Upper lobe of right lung (tissue), 1 donor: ENCODE measurements at places on chromosomes 1 and 21.

DNA sequence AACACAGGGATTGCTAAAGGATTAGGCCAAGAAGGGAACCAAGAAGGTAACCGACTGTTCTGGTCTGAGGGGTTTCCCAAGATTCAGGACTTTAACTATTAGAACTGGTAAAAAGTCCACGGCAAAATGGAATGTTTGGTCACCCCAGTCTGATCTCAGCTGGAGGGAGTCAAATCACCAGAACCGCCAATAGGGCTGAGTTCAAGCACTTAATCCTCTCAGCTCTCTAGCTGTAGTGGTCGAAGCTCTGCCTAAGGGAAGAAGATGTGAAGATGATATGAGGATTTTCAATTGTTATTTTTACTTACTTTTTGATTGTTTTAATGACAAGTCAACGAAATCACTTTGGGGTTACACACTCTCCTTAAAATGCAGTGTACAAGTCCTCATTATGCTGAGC is 29.1 kb downstream of the F5 start:
- DNase-seq, result no peak

DNA sequence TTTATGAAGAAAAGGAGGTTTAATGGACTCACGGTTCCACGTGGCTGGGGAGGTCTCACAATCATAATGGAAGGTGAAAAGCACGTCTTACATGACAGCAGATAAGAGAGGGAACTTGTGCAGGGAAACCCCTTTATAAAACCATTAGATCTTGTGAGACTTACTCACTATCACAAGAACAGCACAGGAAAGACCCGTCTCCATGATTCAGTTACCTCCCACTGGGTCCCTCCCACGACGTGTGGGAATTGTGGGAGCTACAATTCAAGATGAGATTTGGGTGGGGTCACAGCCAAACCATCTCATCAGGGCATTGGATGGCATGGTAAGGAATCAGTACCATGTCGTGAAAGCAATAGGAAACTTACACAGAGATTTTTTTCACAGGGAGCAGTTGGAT is 63.1 kb downstream of the MTR start:
- no peak for DNase-seq

DNA sequence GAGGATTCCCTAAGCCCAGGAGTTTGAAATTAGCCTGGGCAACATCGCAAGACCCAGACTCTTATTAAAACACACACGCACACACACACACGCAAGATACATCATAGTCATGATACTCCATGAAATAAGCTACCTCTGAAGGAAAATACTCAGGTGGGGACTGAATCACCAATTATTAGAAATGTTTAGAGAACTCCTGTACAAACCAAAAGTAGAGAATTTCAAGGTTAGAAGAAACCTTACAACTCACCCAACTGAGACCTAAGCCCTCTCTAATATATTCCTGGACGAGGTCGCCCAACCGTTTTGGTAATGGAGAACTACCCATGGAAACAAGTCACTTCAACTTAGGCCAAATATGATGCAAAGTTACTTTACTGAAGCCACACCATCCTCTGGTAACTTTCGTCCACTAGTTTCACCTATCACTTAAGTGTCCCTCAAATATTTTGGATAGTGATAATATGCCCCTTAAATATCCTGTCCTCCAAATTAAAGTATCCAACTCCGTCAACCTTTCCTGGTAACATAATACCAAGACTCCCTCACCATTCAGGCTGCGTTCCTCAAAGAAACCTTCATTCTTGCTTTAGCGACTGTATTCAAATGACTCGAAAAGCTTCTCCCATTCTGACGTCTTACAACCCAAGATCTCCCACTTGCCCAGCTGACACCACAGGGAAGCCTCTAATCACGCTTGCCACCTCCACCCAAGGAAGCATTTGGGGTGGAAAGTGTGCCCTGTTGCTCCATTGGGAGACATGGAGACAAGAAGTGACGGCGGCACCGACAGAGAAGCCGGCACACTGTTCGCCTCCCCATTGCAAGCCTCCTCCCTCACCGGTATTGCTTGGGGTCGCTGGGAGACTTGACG is 856 bp downstream of the NRDC start:
- DNase-seq, result peak; percentile 64

DNA sequence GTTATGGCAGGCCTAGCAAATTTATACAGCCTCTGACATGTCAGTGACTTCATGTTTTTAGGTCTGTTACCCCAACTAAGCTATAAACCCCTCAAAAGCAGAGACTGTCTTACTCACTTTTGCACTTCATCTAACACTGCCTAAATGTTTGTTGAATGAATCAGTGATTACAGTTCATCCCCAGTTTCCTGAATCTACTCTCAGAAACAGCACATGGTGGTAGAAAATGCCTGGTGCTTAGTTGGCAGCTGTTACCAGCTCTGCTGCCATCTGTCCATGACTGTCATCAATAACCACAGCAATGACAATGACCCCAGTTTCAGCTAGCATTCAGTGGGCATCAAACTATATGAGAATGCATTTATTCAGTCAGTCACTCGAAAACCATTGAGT is 110.5 kb upstream of the SERBP1 start:
- no peak for DNase-seq

DNA sequence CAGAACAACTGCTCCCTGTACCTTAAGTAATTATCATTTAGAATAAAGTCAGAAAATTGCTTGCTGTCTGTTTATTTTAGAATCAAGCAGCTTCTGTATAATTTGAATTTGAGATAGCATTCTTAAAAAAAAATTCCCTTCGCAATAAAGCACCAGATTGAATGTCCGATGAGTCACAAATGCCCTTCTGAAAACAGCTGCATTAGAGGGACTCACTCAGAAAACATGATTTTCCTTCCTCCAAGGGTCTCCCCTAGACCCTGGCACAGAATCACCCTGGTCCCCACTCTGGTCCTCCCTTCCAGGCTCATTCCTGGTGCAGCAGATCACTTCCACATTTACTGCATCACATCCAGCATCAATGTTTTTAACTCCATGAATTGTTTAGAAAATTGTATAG is 471.1 kb upstream of the VAMP3 start:
- no peak for DNase-seq

DNA sequence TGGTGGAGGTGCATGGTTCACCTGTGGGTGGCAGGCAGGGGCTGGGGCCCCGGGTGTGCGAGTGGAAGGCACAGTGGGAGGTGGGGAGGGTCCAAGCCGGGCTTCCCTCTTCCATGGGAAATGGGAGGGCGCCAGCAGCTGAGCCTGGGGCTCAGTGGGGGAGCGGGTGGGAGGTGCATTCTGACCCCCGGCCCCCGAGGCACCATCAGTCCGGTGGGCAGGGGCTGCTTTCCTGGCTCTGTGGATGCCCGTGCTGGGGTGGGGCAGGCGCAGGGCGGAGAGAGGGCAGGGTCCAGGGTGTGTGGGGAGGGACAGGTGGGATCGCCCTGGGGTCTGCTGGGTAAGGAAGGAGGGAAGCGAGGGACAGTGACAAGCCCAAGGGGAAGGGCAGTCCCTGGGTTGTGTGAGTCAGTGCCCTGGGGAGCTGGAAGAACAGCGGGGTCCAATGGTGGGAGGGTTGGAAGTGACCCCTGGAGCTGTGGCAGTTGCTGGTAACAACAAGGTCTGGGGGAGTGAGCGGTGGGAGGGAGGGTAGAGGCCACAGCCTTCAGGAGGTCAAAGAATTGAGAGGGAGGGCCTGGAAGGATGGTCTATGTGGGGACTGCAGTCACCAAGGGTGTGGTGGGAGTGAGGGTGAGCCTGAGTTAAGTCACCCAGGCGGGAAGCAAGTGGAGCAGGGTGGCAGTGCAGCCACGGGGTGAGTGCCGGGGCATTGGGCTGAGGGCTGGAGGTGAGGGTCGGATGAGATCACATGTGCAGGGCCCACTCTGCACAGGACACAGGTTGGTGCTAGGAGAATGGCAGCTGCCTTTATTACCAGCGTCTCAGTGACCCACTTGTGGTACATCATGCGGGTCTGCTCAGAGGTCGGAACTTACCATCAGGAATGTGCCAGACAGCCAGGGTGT is 29.6 kb downstream of the LHX4 start:
- no peak for DNase-seq

- no peak for DNase-seq
Observed at GRCh38 chr1:193265716-193266115, 79.3 kb upstream of the B3GALT2 start.

DNA sequence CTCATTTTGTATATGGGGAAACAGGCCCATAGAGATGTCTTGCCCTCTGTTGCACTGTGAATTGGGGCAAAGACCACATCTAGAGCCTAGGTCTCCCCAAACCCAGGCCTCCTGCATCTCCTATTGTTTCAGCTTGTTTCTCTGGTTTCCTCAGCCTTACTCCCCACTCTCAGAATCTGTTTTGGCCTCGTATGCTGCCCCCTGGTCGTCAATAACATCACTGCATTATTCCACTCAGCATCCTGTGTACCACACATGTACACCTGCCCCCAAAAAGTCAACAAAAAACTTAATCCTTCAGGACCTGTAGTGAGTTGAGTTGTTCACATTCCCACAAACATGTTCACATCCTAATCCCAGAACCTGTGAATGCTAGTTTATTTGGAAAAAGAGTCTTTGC is 184.8 kb downstream of the BRINP2 start:
- DNase-seq, result no peak

DNA sequence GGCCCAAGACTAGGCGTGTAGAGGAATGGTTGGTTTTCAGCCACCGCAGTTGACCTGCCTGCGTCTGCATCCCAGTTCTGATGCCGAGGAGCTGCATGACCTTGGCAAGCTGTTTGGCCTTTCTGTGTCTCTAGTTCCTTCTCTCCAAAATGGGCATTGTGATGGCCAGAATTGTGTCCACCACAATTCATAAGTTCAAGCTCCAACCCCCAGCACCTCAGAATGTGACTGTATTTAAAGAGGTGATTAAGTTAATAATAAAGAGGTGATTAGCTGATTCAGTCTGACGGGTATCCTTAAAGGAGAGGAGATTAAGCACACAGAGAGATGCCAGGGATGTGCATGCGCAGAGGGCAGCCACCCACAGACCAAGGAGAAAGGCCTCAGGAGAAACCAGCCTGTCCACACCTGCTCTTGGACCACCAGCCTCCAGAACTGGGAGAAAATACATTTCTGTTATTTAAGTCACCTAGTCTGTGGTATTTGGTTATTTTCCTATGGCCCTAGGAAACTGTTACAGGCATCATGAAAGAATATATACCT is 28.5 kb downstream of the MAB21L3 start:
- DNase-seq, result no peak

DNA sequence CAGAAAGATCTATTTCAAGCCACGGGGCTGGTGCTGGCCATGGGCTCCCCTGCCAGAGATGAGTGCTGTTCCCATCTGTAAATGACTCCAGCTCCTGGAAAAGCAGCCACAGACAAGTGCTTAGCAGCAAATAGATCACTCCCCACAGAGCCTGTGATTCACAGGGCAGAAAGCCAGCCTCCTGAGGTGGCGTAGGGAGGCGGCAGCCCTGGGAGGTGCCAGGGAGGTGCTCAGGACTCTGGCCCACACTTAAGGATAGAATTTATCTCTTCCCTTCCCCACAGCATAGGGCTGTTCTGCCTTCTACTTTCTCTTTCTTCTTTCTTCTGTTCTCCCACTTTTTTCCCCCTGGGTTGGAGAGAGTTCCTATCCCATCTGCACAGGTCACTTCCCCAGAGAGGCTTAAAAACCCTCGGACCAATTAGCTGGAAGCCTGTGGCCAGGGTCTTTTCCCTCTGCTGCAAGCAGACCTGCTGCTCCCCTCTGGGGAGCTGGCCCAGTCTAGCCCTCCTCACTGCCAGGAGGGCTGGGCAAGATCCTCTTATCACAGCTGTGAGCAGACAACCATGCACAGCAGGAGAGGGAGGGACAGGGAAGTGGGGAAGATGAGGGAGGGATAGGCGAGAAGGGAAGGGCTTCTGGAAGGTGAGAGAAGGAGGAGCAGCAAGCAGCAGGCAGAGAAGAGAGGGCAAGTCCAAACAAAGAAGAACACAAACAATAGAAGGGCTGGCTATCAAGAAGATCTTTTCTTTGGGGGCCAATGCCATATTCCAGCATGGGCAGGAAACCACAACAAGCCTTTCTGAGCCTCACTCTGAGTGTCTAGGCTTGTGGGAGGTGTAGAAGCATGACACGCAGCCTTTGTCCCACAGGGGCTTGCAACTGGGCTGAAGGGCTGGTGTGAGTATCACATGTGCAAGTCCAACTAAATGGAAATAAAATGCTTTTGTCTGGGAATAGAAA is 41.0 kb downstream of the KCND3 start:
- peak; percentile 54 for DNase-seq

DNA sequence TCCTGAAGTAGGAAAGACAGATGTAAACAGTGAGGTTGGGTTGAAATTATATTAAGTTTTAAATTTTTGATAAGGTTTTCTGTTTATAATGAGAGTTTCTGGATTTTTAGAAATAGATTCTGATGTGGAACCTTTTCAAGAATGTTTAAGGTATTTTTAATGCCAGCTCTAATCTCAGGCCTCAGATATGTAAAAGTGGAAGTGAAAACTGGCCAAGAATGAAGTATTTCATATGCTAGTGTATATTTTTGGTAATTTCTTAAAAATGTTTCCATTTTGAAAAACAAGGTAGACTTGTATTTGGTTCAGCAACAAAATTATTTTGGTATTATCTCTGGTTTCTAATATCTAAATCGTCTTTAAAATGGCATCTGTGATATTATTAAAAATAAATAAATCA is 14.4 kb downstream of the IFNAR1 start:
- no peak for DNase-seq

- no peak for DNase-seq
Observed at GRCh38 chr1:175673371-175674150, 69.8 kb downstream of the TNR start.

GRCh38 chr1:89262643-89263042 is 10.0 kb downstream of the GBP5 start:
- DNase-seq, result no peak

GRCh38 chr1:67059346-67059745 is 5.4 kb upstream of the SLC35D1 start:
- no peak for DNase-seq

- peak; percentile 90 for DNase-seq
Observed at GRCh38 chr1:32972814-32973428, 8.3 kb upstream of the RNF19B start.

DNA sequence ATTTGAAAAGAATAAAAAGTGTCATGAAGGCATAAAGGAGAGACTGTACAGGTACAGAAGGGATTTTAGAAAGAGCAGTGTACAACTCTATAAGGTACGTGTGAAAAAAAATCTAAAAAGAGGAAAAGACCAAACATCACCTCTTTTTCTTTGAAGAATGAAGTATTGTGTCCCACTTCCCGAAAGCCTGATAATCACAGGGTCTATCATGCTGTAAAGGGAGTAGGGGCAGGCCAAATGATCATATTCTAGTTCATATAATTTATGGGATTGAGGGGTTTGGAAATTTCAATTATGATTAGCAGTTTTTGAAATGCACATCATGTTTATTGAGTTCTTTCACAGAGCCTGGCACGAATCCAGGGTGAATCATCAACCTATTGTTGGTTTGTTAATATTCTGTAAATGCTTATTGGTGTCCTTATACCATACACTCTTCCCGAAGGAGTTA is 910 bp upstream of the RERE start:
- no peak for DNase-seq

GRCh38 chr1:35191429-35192055 is 1.4 kb downstream of the SFPQ start:
- no peak for DNase-seq

- no peak for DNase-seq
Observed at GRCh38 chr1:169466259-169467230, 19.2 kb downstream of the SLC19A2 start.

- DNase-seq, result no peak
Observed at GRCh38 chr1:162366149-162366548, 10.5 kb downstream of the SPATA46 start.

GRCh38 chr1:228271701-228272251 is 63.9 kb downstream of the OBSCN start:
- no peak for DNase-seq
